ENCODE measurements at places on chromosomes 1 and 21. TPM values are rescaled to one million over a fixed set of nuclear protein-coding genes. Genes with fewer than 3 reads are reported as not detected.
A peak's percentile ranks its signal among the peaks of the same experiment; 100 is the strongest.

DNA sequence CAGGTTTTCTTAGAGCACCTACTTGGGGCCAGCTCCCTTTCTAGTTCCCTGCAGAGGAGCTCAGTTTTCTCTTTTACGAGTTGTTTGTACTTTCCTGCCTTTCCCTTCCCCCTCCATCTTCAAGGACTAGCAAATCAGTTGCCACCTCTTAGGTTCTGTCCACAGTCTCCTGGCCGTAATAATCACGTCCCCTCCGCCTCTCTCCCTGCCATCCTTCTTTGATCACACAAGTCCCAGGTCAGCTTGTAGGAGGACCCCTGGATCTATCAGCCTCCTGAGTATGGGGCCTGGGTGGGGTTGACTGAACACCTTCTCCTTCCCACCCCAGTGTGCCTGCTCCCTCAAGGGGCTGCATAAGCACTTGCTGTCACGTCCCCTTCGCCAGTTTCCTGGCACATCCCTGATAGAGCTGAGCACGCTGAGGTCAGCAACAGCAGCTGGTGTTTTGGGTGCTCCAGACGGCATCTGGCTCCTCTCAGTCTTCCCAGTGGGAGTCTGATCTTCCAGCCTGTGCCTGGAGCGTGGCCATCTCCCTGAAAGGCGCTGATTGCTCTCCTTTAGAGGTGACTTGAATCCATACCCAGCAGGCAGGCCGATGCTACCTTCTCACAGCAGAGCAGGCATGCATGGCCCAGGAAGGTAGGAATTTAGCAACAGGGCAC lies 216.1 kb upstream of the TMEM51 start:
- no peak for DNase-seq
- no peaks in the 10 kb centered on the region for H3K27me3 ChIP-seq
- H3K4me3 ChIP-seq: no peak overlapping the region
- no peak overlapping the region for H3K27ac ChIP-seq
- no peaks in the 10 kb centered on the region for H3K36me3 ChIP-seq

GRCh38 chr1:68185743-68186142 lies 46.6 kb downstream of the WLS start:
- no peak overlapping the region for H3K27ac ChIP-seq
- no peaks in the 10 kb centered on the region for H3K36me3 ChIP-seq
- DNase-seq: no peak

- H3K36me3 ChIP-seq: no peaks in the 10 kb centered on the region
- no peak for DNase-seq
- H3K4me3 ChIP-seq: no peak overlapping the region
- no peak overlapping the region for H3K27ac ChIP-seq
Measured at GRCh38 chr1:234882898-234883297, 245.7 kb downstream of the TOMM20 start.

GRCh38 chr1:245923215-245923614 lies 583.9 kb downstream of the SMYD3 start:
- no peak overlapping the region for H3K27ac ChIP-seq
- H3K4me1 ChIP-seq: no peaks in the 10 kb centered on the region
- H3K4me3 ChIP-seq: no peak overlapping the region
- DNase-seq: no peak

- no peaks in the 10 kb centered on the region for H3K36me3 ChIP-seq
- peak overlapping the region; percentile 94 for H3K27ac ChIP-seq
- H3K4me3 ChIP-seq: peak overlapping the region; percentile 89
Measured at GRCh38 chr1:21175670-21176581, 771 bp downstream of the EIF4G3 start.

GRCh38 chr1:17400725-17401341 lies 28.8 kb downstream of the PADI6 start:
- no peaks in the 10 kb centered on the region for H3K4me1 ChIP-seq
- H3K36me3 ChIP-seq: no peaks in the 10 kb centered on the region
- H3K4me3 ChIP-seq: no peak overlapping the region

DNA sequence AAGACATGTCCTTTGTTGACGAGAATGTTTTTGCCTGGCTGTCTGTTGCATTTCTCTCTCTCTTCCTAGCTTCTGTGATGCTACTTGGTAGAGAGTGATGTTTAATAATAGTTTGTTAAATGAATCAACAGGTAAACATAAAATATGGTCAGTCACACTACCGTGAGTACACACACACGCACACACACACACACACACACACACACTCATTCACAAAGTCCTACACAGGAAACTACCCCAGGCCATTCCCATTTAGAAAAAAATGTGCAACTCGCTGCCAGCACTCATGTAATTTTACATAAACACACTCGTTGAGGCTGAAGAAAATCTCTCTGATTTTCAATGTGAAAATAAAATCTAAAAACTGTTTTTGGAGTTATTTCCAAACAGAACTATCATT lies 38.7 kb downstream of the RUNX1 start:
- DNase-seq: no peak
- H3K36me3 ChIP-seq: no peaks in the 10 kb centered on the region
- H3K27me3 ChIP-seq: no peaks in the 10 kb centered on the region

DNA sequence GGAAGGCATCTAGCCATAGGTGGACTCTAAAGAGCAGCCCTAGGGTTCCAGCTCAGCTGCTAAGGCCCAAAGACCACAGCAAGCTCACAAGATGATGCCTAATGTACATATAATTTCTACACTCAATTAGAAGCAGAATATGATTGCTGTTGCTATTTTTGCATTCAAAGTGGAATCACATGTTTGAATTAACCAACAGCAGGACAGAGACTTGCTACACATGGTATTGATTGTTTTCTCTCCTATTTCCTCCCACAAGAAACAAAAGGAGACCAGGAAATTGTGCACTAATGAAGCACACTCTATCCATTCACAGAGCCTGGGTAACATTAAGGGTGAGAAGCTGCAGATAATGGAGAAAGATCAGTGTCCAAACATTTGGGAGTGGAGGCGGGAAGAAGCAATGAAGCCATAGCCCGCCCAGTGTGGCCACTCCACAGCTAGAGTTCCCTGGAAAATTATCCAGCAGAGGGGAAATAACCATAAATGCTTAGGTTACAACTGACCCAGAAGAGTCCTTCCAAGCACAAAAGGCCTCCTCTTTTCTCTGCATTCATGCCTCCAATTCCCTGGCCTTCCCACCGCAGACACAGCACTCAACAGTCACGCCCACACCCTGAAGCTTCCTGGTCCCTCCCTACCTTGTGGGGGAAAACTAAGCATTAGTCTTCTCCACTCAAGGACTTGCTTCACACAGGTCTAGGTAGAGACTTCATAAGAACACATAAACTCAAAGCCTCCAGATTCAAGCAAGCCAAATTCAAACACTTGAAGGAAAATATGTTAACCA lies 7.5 kb downstream of the CNN3 start:
- H3K27me3 ChIP-seq: peaks cover 27% of the 10 kb centered on the region
- H3K4me1 ChIP-seq: no peaks in the 10 kb centered on the region
- H3K4me3 ChIP-seq: no peak overlapping the region
- DNase-seq: no peak
- no peak overlapping the region for H3K27ac ChIP-seq
- no peaks in the 10 kb centered on the region for H3K36me3 ChIP-seq

RXFP4 gene
- not detected for total RNA-seq

CD1D gene
- not detected for total RNA-seq

CHD5 gene
- not detected for total RNA-seq

NTRK1 gene
- 0.13 TPM for total RNA-seq

PRAMEF12 gene
- total RNA-seq: not detected

TPTE gene
- not detected for total RNA-seq

All from gastrocnemius medialis (tissue), 4 donors.